ENCODE measurements at places on chromosomes 3 and 15. TPM values are rescaled to one million over a fixed set of nuclear protein-coding genes. Genes with fewer than 3 reads are reported as not detected.

DNA sequence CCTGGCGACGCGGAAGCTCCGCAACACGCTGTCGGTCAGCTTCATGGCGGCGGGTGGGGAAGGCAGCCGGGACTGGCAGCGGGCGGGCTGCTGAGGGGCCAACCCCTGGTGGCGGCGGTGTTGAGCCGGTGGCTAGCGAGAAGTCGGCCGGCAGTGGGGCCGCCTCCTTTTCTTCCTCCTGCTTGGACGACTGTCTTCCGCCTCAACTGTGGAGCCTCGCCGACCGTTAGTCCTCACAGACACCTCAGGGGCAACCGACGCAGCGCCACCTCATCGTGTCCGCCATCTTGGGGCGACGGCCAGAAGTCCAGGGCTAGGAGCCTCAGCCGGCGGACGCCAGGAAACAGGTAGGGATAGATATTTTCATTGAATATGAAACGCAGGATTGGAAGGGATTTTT, 875.1 kb downstream of the NSUN3 start:
- H3K4me3 ChIP-seq = no peak overlapping the region
- no peaks in the 10 kb centered on the region for H3K27me3 ChIP-seq
- no peaks in the 10 kb centered on the region for H3K36me3 ChIP-seq
- H3K27ac ChIP-seq = no peak overlapping the region
- no peak for DNase-seq

GRCh38 chr3:188526057-188526456, 372.1 kb downstream of the LPP start:
- no peak overlapping the region for H3K4me3 ChIP-seq
- no peaks in the 10 kb centered on the region for H3K27me3 ChIP-seq
- no peak overlapping the region for H3K27ac ChIP-seq
- DNase-seq = peak; percentile 44
- no peaks in the 10 kb centered on the region for H3K36me3 ChIP-seq

RTP4 gene
- total RNA-seq = 1.4 TPM

NCEH1 gene
- 24.2 TPM for total RNA-seq

GRM7 gene
- total RNA-seq = 3.6 TPM
